ENCODE measurements at places on chromosomes 13 and 19. TPM values are rescaled to one million over a fixed set of nuclear protein-coding genes. Genes with fewer than 3 reads are reported as not detected.

ZNF121 gene
- 23.2 TPM for total RNA-seq

REX1BD gene
- total RNA-seq: 60.4 TPM

NBEA gene
- total RNA-seq: 6.6 TPM

CYP4F2 gene
- total RNA-seq: not detected

DNA sequence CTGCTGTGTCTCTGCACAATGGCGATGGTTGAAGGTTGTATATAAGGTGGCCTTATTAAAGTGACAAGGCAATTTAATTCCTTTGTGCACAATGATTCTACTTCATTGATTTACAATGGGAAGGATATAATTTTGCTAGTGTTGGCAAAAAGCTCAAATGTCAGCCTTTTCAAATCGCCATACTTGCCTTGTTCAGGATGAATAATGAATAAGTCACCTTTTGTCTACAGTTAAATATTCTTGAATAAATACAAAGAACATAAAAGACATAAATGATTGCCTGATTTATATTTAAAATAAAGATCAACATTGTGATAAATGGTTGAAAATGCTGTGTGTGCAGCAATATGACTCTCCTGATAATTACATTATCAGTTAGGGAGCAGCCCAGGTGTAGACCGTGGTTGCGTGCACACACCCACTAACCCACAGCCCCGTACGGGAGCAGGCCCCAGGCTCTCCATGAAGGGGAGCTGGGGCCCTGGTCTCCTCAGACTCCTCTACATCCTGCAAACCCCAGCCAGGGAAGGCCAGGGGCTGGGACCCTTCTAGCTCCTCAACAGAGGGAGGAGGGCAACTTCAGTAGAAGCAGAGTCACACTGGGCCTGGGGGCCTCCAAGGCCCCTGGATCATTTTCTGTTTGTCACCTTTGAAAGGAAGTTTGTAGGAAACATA lies 64.9 kb downstream of the TEX29 start:
- no peak for DNase-seq

GRCh38 chr19:39078436-39079200 lies 5.5 kb upstream of the ACP7 start:
- DNase-seq: no peak

- DNase-seq: no peak
Measured at GRCh38 chr13:81848291-81848690, 1507.4 kb upstream of the SPRY2 start.

DNA sequence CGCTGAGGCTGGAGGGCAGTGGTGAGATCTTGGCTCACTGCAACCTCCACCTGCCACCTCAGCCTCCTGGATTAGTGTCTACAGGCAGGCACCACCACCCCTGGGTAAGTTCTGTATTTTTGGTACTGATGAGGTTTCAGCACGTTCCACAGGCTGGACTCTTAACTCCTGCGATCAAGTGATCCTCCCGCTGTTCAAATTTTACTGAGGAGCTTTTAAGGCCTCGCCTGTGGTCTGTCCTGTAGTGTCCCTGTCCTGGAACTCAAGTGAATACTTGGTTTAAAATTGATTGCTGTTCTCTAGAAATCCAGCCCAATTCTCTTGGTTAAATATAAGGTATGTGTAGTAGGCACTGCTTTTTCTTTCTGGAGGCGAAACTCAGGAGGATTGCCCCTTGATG lies 65.2 kb downstream of the DPRX start:
- no peak for DNase-seq
